ENCODE measurements at places on chromosomes 7 and 10.

GRCh38 chr10:13942035-13942434 is 355.3 kb downstream of the PRPF18 start:
- no peak for DNase-seq

DNA sequence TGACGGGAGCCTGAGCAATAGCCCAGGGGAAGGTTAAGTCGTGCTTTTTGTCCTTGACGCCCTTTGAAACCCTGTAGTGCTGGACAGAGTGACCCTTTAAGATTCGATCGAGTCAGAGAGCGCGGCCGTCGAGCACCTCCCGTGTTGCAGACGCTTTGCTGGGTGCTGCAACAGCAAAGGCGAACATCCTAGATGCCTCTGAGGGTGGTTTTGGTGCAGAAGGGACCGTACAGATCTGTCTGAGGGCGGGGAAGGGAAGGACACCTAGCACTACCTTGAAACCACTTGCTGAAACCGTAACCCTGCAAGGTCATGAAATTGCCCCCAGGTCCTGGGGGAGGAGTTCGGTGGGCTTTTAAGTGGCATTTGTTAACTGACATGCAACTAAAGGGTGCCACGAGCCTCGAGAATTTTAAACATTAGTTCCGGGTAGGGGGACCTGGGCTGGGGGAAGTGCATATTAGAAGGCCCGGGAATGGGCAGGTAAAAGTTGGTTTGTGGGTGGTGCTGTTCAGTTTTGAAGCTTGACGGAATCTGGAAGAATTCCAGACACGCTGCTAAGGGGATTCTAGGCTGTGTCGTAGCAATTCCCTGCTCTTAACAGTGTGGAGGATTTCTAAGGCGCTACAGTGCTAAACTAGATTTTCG is 786 bp downstream of the ATP5F1C start:
- no peak for DNase-seq

GRCh38 chr10:101165736-101166135 is 34.6 kb downstream of the TLX1 start:
- no peak for DNase-seq

DNA sequence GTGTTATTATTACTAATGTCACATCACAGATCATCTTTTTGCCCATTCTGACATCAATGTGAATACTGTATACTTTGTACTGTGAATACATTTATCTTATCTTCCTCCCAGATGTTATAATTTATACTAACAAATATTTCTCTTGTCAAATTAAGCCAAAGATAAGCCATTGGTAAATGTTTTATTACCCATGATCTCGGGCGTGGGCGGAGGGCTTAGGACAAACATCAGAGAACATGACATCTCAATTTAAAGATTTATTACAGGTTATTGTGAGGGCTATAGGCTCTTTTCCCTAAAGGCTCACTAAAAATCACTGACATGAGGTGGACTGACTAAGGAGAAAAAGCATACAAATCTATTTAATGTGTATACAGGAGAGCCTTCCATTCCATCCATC is 58.2 kb upstream of the DGKB start:
- no peak for DNase-seq

- no peak for DNase-seq
Observed at GRCh38 chr10:104333032-104333727, 5.1 kb downstream of the ITPRIP start.

GRCh38 chr7:140079121-140079536 is 16.4 kb upstream of the PARP12 start:
- no peak for DNase-seq

- no peak for DNase-seq
Observed at GRCh38 chr7:158110661-158111048, 477.0 kb downstream of the PTPRN2 start.

- DNase-seq: no peak
Observed at GRCh38 chr7:55251911-55252310, 113.2 kb upstream of the LANCL2 start.

GRCh38 chr10:33833566-33833965 is 499.1 kb upstream of the NRP1 start:
- no peak for DNase-seq

DNA sequence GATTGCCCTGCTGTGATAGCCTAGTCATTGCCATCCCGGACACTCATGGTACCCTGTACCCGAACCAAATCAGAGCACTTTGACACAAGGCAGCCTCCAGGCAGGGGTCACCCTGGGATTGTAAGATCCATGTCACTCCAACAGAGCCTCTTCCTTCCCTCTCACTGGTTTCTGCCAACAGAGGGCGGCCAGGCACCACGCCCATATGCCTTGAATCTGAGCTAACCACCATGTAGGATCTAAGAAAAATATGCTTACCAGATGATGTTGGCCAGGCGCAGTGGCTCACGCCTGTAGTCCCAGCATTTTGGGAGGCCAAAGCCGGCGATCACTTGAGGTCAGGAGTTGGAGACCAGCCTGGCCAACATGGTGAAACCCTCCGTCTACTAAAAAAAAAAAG is 389.2 kb upstream of the KLF6 start:
- no peak for DNase-seq

DNA sequence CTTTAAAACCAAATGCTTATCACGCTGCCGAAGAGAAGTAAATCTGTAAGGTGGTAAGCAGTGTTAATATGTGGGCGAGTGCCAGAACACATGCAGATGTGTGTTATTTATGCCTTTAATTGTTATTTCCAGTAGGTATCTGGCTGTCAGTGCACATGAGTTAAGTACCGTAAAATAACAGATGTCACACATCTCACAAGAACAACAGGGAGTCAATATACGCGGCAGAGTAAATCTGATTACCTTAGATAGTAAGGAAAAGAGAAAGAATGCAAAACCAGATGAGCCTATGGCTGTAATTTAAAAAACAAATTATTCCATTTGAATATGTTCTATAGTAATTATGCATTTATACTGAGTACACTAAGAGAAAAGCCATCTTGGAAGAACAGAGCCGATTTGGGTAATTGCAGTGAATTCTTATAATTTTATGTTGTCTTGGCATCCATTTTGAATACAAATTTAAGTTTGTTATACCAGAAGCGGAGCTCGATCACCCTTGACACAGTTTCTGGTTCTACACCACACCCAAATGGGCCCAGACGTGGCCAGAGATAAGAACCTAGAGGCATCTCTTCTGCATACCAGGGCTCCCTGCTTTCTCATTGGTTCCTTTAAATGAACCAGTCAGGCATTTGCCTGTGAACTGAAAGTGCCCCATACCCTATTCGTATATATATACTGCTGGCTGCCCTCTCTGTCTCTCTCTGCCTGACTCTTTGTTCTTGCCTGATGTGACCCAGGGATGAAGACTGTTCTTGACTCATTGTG is 34.8 kb downstream of the DNAJB9 start:
- no peak for DNase-seq

- DNase-seq: no peak
Observed at GRCh38 chr7:15556339-15557105, 5.3 kb downstream of the AGMO start.

All from stimulated activated CD4-positive, alpha-beta T cell treated with anti-CD3 and anti-CD28 coated beads, Interleukin-15, amount 100 ng/mL, for 1 hour (primary cell).